ENCODE measurements at places on chromosomes 13 and 19. TPM values are rescaled to one million over a fixed set of nuclear protein-coding genes. Genes with fewer than 3 reads are reported as not detected.

Gene ADPRHL1
- total RNA-seq, result 484 TPM

Gene GARIN5A
- 1.3 TPM for total RNA-seq

Gene CYP2A6
- not detected for total RNA-seq

Gene CAB39L
- 23.4 TPM for total RNA-seq

Gene KIR3DL1
- not detected for total RNA-seq

Gene ZIK1
- total RNA-seq, result 4.0 TPM

Gene NUP58
- total RNA-seq, result 22.8 TPM

Gene PSPN
- total RNA-seq, result 1.2 TPM

Gene PINLYP
- 1.0 TPM for total RNA-seq
